ENCODE measurements at places on chromosomes 16 and 17.
A peak's percentile ranks its signal among the peaks of the same experiment; 100 is the strongest.

GRCh38 chr17:31568539-31568938, 177.1 kb downstream of the RAB11FIP4 start:
- DNase-seq = peak; percentile 96

- no peak for DNase-seq
Observed at GRCh38 chr16:79229361-79229760, 371.2 kb downstream of the MAF start.

DNA sequence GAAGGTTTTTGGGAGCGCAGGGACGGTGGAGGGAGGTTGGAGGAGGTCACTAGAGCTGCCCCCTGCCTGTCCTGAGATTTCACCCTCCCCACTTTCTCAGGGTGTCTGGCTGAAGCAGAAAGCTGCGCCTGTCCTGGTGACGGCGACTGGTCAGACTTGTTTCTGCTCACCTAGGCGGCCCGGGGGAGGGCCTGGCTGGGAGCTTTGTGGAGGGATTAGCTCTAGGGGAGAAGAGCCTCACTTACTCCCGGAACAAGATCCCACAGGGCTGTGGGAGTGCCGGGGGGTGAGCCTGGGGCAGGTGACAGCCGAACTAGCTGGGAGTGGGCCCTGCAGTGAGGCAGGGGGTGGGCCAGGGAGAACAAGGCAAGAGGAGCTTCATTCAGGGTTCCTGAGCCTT, 11.5 kb downstream of the NHERF1 start:
- DNase-seq = no peak

- peak; percentile 51 for DNase-seq
Observed at GRCh38 chr17:31058976-31059375, 35.8 kb upstream of the NF1 start.

GRCh38 chr16:69417520-69418199, 6.8 kb upstream of the CYB5B start:
- DNase-seq = no peak

Data from inflammatory macrophage treated with lipopolysaccharide for 4 hours (primary cell).